ENCODE measurements at places on chromosomes 3 and 15.
A peak's percentile ranks its signal among the peaks of the same experiment; 100 is the strongest.

DNA sequence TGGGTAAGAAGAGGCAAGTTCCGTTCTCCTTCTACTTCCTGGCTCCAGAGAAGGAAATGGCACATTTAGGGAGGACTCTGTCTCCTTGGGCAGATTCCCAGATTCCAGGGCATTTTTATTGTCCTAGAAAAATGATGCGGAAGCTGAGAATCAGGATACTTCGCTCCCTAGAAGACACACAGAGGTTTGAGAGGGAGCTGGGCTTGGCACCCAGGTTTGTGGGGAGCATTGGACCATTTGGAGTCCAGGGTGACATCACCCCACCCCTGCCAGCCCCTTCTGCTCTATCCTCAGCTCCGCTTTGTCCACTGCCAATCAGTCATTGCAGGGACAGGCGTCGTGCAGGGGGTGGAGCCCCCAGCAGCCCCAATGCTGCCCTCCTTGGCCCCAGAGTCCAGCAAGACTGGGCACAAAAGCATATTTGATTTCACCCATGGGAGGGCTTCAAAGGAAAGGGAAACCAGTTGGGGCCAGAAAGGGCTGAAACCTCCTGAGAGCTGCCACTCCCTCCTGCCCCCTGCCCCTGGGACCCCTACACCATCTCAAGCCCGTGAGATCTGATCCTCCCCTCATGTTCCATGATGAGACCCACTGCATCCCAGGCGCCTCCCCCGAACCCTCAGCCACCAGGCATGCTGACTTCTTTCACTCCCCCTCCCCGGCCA, 129.8 kb upstream of the MEF2A start:
- no peak for DNase-seq

GRCh38 chr3:185537369-185537970, 14.9 kb downstream of the LIPH start:
- no peak for DNase-seq

DNA sequence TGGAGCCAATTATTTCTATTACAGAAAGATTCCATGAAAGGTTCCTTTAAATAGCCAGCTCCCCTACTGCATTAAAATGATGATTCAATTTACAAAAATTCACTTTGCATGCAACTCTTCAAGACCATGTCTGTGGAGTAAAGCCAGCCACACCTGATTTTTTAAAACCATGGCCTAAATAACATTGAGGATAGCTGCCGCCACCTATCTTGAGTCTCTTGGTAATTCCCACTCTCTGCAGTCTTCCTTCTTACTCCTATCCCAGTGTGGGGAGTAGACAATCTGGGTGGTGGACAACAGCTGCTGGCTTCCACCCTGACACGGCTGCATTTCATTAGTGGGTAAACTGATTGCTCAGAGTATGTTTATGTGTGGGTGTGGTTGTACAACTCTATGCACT, 10.7 kb downstream of the LRTM1 start:
- DNase-seq = no peak

DNA sequence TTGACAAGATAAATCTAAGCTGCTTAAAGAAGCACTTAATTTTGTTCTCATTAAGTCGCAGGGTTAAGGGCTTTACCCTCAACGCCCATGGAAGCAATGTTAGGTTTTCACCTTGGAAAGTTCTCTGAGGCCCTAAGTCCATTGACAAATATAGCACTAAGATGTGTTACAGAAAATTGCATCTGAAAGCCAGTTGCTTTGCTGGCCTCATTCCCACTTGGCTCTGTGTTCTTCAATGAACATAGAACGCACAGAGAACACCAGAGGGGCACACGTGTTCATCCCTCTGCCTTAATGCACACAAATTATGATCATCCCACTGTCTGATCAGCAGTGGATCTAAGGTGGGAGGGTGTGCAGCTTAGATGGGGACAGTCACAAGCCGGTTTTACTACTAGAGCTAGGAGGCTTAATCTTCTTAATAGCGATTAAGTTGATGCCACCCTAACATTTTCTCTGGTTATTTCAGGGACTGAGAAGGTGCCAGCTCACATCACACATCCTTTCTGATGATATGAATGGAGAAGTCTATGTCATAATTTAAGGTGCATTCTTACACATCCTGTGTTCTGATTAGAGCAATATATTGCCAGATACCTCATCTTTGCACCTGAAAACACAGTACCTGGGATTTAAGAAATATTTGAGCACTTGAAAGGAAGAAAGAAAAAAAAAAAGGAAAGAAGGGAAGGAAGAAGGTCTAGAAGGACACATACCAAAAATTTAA, 224.4 kb upstream of the ICE2 start:
- peak; percentile 53 for DNase-seq

DNA sequence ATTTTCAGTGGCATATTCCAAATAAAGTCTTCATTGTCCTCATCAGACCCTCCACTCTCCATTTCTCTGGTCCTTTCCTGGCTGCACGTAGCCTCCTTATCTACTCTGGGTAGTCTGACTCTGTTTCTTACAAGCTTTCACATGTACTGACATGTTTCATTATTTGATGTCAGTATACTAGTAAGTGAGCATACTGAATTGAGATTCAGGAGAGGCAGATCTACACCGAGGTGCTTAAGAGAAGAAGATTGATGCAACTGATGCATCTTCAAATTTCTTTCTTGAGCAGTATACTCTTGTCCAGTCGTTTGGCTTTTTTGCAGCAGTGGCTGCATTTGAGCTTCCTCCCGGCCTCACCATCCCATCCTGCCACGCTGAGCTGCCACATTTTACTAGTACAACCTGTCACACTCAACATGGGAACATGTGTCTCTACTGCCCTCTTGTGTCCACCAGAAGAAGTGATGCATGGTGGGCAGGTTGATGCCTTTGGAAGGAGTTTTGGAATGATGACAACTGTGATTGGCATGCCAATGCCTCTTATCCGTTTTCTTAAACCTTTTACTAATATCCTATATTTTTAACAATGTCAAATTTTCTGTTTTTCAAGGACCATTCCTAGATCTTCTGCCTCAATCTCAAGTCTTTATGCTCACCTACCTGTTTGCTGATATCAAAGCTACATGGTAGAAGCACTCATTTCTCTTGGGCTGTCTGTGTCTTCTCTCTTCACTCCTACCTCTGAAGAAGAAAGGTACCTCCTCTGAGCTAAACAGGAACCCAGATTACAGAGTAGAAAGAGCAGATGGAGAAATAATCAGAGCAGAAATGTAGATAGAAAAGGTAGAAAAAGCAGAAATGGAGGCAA, 38.7 kb downstream of the GUCA1C start:
- DNase-seq = no peak

- DNase-seq = no peak
Measured at GRCh38 chr15:96349034-96349856, 18.7 kb downstream of the NR2F2 start.

- no peak for DNase-seq
Measured at GRCh38 chr15:48406911-48407310, 75.7 kb downstream of the DUT start.

DNA sequence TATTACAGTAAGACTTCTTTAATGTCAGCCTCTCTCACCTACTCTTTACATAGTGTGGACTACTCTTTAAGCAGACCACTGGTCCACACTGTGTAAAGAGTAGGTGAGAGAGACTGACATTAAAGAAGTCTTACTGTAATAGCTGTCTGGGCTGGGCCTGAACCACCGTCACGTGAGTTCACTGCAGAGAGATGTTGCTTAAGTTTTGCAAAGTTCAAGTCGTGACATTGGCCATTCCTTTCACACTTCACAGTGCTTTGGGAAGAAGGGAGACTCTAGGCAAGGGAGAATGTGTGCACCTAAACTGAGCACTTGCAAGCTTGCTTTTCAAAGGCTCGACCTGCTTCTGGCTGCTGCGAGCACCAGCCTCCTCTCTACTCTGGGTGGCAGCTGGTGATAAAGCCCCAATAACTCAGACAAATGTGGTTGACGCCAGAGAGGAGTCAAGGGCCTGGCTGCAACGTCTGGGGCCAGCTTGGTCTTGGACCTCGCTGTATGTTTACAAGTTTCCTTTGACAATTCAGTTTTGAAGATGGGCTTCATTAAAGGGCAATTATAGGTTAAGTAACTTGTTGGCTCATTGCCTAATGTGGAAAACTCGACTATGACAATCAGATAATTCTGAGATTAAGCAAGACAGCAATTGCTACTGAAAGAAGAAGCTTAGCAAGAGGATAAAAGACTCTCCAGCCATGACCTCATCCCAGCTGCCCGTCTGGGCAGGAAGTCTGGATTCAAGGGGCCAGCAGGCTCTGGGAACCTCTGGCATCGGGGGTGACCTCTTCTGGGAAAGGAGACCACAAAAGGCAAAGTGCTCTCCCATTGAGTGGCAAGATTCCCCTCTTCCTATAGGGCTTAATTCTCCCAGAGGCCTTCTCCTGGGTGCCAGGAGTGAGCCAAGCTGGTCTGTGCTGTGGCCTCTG, 242.1 kb upstream of the TLE3 start:
- no peak for DNase-seq

DNA sequence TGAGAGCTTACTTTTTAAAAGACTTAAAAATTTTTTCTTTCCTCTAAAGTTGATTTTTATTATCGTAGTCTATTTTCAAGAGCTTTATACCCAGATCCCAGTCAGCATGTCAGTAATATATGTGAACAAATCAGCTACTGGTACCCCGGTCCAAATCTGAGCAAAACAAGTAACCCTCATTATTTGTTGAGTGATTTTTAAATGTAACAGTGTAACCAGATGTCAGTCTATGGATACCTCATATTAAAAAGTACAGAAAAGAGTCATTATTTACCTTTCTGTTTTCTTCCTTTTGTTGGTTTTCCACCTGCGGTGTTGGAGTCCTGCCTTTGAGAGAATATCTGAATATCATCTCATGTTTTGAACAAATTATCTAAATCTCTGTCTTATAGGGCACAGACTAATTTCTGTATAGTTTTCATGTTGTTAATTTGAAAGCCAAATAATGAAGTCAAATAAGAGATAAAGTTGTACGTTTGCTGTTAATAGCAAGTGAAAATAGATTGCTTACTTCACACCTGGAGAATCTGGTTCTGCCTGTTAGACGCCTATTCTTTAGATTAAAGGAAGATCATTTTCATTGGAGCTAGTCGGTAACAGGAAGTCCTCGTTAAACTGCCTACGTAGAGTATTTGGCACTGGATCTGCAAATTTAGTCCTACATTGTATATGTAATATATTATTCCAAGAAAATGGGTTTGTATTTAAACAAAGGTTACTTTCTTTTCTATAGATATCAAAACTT, at the start of gene STX19:
Gene STX19, minus strand, starts transcription at position 505 of the 745 bp plus-strand sequence. CDS start 13,328 bp downstream, outside the sequence.
- no peak for DNase-seq

DNA sequence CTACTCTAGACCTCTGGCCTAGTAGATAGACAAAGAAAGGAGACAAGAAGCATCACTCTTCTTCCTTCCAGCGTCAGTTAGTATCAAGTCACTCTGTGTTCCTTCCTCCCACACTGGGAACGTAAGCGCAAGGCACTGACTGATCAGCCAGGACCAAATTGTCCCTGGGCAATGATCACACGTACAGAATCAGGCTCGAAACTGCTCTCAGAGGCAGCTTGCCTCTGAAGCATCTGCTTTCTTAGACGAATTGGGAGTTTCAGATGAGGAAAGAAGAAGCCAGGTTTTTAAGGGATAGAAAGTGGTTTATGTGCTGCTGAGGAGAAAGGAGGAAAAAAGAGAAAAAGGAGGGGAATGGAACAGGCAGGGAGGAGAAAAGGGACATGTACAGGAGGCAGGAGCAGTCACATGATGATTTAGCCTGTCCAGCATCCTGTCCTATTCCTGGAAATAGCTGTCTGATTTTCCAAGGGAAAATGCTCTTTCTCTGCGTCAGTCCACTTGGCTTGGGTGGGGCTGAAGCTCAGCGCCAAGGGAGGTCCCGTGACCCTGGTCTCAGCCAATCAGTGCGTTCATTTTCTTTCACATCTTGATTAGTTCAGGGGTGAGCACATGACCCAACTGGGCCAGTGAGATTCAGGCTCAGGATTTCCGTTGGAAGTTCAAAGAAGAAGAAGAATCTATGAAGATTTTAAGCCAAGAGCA, 102.0 kb upstream of the PRICKLE2 start:
- no peak for DNase-seq

DNA sequence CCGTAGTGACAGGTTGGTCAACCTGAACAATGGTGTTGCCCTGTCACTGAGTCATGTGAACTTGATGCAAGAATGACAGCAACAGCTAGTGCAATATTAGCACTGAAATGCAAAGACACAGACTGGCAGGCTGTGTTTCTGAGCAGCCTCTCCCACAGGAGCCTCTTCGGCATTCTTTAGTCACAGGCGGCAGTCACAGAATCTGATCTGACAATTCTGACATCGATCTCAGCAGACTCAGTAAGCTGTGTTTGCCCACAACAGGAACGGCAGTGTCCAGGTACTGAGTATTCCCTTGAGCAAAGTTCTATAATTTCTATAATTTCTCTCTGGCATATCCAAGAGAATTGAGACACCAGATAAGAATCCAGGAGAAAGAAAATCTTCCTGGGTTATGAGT, 776.8 kb downstream of the GRM7 start:
- no peak for DNase-seq

DNA sequence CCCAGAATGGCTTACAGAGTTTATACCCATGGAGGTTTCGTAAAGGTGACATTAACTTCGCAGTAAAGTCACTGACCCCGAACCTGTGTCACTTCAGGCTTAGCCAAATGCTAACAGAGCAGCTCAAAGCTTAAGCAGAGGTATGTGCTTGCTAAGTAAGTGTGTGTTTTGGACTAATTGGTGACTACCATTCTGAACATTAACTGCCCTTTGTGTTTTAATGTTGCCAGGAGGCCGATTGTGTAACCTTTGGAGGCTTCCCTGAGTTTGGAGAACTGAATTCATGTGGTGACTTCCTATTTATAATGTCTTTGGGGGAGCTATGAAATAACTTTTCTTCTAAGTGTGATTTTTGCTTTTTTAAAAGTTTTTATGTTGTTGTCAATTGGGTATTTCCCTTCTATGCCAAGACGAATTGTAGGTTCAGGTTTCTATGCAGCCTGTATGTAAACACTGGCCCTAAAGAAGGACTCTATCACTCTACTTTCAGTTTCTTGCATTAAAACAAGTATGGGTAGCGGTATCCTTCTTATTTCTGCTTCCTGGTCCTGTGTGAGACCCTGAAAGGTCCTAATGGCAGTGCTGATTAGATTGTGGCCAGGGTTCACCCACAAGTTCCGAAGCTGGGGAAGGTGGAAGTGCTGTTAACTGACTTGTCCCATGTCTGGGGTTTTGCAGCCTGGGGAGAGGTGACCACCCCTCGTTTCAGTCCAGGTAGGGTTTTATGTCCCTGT, 86.3 kb downstream of the IGF1R start:
- DNase-seq = no peak

DNA sequence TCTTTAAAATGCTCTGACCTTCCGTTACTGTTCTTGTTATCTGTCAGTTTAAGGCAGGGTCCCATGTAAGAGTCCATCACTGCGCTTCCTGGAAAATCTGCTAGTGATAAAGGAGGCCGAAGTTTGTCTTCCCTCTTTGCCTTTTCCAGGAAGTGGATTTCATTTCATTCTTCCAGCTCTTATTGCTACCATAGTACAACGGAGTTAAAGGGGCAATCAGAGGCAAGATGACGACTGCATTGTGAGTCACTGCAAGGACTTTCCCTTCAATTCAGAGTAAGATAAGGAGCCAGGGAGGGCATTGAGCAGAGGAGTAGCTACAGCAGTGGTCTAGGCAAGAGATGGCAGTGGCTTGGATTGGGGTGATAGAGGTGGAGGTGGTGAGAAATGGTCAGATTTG, 17.2 kb upstream of the DET1 start:
- no peak for DNase-seq

- no peak for DNase-seq
Measured at GRCh38 chr3:20637729-20638128, 451.7 kb upstream of the SGO1 start.
